Natural killer cell treated with Interleukin-12 subunit alpha and Interleukin-12 subunit beta and Interleukin-15 and Interleukin-18, amount 100 ng/mL, for 72 hours (primary cell): ENCODE measurements at places on chromosomes 1 and 21. TPM values are rescaled to one million over a fixed set of nuclear protein-coding genes. Genes with fewer than 3 reads are reported as not detected.

Gene MROH9
- total RNA-seq = not detected

- H3K36me3 ChIP-seq = no peaks in the 10 kb centered on the region
- H3K4me1 ChIP-seq = no peaks in the 10 kb centered on the region
These were observed 72.9 kb upstream of the CTTNBP2NL start for GRCh38 chr1:112322983-112323678.

DNA sequence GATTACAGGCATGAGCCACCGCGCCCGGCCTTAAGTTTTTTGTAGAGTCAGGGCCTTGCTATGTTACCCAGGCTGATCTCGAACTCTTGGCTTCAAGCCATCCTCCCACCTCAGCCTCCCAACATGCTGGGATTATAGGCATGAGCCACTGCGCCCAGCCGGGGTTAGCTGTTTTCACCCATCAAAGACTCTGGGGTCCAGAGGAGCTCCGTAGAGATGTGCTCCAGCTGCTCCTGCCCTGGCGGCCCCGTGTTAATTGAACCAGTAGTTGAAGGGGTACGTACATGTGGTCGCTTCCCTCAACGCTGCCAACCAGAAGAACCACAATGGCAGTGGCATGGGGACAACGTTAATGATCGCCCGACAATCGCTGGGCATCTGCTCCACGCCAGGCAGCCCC is 72.0 kb downstream of the NPHP4 start:
- no peak overlapping the region for H3K4me3 ChIP-seq
- H3K4me1 ChIP-seq = peaks cover 6% of the 10 kb centered on the region
- H3K27ac ChIP-seq = no peak overlapping the region
- no peak for DNase-seq

GRCh38 chr1:94258873-94259331 is 21.5 kb upstream of the ARHGAP29 start:
- H3K27me3 ChIP-seq = peaks cover 40% of the 10 kb centered on the region
- no peak overlapping the region for H3K4me3 ChIP-seq
- DNase-seq = no peak
- H3K36me3 ChIP-seq = no peaks in the 10 kb centered on the region

- H3K27me3 ChIP-seq = no peaks in the 10 kb centered on the region
- H3K4me1 ChIP-seq = no peaks in the 10 kb centered on the region
- DNase-seq = no peak
- H3K36me3 ChIP-seq = no peaks in the 10 kb centered on the region
- no peak overlapping the region for H3K27ac ChIP-seq
These were observed 72.3 kb upstream of the PTBP2 start for GRCh38 chr1:96649301-96649700.

Gene F3
- total RNA-seq = not detected

DNA sequence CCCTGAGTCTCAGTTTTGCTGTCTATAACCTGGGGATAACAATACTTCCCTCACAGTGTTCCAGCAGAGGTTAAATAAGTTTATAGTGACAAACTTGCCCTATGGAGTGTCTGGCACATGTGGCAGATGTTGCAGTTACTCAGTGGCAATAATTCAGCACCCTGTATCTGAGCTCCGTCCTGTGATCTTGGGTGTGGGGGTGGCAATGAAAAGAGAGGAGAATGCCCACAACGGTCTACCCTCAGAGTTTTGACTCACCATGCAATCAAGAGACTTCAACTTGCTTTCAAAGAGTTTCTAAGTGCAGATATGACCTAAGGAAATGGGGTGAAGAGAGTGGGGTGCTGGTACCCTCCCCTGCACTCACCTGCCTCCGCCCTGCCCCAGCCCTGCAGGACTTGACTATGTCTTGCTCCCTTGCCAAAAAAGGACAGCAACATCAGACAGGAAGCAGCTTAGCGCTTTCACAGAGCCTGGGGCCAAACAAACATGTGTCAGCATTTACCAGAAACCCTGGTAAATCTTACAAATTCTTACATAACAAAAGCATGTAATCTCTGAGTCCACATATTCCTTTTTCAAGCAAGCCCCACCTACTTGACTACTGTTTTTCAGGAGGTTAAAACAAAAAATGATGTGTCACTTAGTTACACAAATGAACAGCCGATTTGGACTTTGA is 185.1 kb upstream of the CAMK1G start:
- H3K27ac ChIP-seq = no peak overlapping the region
- H3K4me3 ChIP-seq = no peak overlapping the region
- no peaks in the 10 kb centered on the region for H3K36me3 ChIP-seq
- no peaks in the 10 kb centered on the region for H3K4me1 ChIP-seq
- peaks cover 9% of the 10 kb centered on the region for H3K27me3 ChIP-seq

DNA sequence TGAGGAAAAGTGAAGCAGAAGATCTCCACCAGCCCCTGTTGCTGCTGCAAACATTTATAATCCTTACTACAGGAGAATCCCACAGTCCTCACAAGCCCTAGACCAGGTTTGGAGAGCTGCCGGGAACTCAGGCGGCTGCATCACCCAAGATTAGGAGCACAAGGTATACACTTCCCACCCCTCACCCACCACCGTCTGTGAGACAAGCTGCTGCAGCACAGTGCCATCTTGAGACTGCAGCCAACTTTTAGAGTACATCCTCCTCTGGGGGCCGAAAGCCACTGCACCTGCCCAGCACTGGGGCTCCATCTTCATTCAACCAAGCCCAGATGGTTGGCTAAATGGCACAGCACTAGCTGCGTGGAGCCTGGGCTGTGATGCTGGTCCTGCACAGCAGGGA is 13.8 kb downstream of the OLFML3 start:
- peaks cover 3% of the 10 kb centered on the region for H3K27me3 ChIP-seq
- no peak overlapping the region for H3K27ac ChIP-seq
- no peak overlapping the region for H3K4me3 ChIP-seq

- DNase-seq = no peak
- H3K36me3 ChIP-seq = no peaks in the 10 kb centered on the region
- peaks cover 6% of the 10 kb centered on the region for H3K4me1 ChIP-seq
- no peak overlapping the region for H3K4me3 ChIP-seq
- H3K27ac ChIP-seq = no peak overlapping the region
These were observed 12.6 kb upstream of the TNFRSF14 start for GRCh38 chr1:2543543-2544092.

DNA sequence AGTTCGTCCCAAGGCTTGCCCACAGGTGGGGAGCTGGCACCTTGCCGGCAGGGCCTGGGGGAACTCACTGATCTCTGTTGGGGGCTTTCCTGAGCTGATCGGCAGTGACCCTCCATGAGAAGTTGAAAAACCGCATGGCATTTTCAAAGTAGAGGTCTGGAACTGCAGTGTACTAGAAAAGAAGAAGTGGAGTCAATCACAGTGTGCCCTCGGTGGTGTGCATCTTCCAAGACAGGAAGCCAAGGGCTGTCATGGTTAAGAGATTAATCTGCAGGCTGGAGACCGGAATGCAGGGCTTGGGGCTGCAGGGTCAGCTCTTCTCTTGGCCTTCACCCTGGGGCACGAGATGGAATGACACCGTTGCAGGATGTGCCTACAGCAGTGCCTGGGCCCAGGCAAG is 56.8 kb downstream of the ECE1 start:
- H3K27ac ChIP-seq = no peak overlapping the region
- no peaks in the 10 kb centered on the region for H3K36me3 ChIP-seq
- H3K4me3 ChIP-seq = no peak overlapping the region
- H3K4me1 ChIP-seq = no peaks in the 10 kb centered on the region
- DNase-seq = no peak

GRCh38 chr1:172977296-172978017 is 73.3 kb downstream of the TNFSF18 start:
- no peak for DNase-seq
- H3K27me3 ChIP-seq = no peaks in the 10 kb centered on the region
- H3K36me3 ChIP-seq = no peaks in the 10 kb centered on the region
- peak overlapping the region; percentile 13 for H3K27ac ChIP-seq
- H3K4me1 ChIP-seq = peaks cover 9% of the 10 kb centered on the region
